ENCODE measurements at places on chromosomes 13 and 19.

DNA sequence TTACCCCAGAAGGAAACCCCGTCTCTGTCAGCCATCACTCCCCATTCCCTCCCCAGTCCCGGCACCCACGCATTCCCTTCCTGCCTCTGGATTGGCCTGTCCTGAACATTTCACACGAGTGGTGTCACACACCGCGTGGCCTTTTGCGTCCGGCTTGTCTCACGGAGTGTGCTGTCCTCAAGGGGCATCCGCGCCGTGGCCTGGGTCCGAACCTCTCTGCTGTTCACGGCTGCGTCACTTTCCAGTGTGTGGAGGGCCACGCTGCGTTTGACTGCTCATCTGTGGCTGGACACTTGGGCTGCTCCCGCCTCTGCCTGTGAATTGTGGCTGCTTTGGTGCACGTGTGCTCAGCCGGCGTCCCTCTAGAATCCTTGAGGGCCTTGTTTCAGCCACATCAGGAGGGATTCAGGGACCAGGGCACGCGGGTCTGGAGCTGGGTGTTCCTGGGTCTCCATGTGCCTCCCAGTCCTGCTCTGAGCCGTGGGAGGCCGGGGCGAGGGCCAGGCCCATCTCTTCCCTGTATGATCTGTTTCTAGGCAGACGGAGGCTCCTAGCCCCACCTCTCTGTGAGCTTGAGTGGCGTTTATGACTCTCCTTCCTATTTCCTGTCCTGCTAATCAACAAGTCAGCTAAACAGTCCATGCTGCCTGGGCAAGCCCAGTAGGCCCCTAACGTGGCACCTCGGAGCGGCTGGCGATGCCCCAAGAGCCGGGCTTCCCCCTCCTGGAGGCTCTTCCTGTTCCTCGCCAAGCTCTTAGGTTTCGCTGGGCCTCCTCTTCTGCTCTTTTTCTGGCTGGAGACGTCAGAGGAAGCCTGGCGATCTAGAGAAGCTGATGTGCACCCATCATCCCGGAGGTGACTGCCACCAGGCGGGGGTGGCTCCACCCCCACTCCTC is 8.1 kb downstream of the STK11 start:
- DNase-seq: no peak

DNA sequence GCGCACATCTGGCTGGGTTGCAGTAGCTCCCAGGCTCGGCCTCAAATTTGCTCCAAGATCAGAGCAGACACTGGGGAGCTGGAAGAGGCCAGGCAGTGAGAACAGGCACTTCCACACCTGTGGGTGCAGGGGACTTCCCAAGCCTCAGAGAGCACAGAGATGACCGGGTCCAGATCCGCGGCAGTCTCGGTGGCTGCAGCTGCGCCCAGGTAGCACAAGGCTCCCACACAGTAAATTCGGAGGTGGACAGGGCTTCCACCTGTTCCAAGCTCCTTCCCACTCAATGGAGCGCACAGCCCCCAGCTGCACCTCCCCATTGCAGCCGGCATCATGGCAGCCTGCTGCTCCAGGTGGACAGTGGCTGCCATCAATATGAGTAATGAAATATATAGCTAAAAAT is 1417.4 kb upstream of the SLC10A2 start:
- DNase-seq: no peak

GRCh38 chr13:42895776-42896175 is 96.3 kb downstream of the EPSTI1 start:
- no peak for DNase-seq

DNA sequence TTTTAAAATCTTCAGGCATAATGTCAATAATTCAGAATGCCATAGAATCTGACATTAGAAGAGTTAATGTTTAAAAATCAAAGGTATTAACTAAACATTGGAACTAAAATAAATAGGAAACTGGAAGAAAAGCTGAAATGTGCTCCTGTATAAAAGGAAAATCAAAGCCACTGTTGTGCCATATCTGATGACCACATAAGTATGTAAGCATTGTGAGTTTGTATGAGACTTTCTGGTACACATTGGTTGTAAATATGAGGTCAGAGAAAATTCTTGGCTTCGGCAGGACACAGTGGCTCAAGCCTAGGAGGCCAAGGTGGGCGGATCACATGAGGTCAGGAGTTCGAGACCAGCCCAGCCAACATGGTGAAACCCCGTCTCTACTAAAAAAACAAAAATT is 48.3 kb upstream of the INTS6 start:
- no peak for DNase-seq

DNA sequence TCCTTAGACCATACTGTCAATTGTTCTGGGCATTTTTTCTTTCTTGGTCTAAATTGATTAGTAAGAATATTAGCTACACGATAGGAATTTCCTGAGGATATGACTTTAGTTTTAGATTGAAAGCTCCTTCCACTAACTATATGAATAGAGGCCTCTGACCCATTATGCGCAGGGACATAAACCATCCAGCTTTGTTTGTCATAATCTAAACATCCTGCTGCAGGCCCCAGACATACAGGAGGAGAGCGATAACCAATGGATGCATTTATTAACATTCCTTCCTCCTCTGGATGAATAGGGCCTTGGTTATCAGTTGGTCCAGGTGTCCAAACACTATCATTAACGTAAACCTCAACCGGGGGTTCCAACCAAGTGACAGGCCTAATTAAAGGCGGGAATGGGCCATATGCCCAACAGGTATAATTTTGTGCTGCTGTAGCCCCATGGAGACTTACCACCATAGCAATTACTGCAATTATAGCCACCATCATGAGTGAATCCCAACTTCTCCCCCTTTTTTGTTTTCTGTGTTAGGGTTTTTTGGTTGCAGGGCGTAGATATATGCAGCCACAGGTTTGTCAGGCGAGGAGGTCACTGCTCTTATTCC is 32.6 kb downstream of the CLEC4M start:
- DNase-seq: no peak

DNA sequence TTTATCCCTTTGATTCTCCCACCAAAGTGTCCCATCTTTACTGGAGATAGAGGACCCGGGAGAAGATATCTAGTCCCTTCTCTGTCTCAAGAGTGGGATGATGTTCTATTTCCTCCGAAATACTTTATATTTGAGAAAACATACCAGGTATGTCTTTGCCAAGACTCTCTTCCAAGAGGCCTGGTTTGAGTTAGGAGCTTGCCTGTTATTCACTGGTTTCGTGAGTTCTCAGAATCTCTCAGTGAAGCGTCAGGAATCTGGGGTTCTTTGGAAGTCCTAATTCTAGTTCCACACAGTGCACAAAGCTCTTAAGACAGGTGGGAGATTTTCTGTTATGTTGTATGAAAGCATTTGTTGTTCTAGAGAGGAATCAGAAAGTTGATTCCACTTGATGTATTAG is 182.0 kb downstream of the DNAJC15 start:
- no peak for DNase-seq

DNA sequence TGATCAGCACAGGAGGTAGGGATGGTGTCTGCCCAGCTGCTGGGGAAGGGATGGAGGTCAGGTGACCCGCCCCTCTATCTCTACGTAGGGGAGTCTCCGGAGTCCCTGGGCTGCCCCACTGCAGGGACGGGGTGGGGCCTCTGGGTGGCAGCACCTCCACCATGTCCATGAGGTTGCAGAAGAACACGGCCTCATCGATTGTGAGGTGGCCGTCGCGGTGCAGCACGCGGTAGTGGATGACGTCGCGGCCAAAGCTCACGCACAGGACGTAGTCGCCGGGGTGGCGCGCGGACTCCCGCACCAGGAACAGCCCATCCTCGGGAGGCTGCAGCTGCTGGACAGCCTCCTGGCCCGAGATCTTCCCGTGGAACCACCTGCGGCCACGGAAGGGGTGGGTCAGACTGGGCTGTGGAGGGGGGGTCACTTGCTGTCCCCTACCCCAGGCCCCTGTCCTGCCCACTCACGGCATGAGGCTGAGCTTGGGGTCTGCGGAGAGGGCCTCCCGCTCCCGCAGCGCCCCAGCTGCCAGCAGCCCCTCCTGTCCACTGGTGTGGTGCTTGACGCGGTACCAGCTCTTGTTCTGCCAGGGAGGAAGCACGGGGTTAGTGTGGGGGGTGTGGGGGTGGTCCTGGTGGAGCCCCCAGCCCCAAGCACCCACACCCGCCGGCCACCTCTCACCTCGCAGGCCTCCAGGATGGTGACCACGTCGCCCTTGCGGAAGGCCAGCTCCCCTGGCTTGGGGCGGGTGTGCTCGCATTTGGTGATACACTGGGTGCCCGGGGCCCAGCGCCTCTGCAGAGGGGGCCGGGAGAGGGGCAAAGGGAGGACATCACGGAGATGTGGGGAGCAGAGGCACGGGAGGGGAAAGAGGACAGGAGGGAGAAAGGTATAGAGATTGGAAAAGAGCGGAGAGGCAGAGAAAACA is 2.3 kb downstream of the MATK start:
- DNase-seq: no peak

DNA sequence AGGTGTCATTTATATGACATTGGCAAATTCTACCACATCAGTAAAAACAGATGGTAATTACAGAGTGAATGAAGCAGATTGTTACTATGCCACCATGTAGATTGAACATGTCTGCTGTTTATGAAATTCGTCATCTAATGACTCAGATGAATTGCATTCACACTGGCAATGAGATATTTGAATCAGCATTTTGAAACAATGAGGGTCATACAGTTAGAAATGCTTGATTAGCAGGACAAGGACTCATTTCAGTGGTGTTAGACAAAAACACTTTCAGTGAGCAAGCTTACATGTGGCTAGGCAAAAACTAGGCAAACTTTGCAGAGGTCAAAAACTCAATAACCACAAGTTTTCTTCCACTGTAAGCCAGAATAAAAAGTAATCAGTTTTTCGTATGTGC is 1165.0 kb downstream of the SLITRK1 start:
- no peak for DNase-seq

- DNase-seq: no peak
These were observed 85.3 kb upstream of the MYCBP2 start for GRCh38 chr13:77412116-77412635.

DNA sequence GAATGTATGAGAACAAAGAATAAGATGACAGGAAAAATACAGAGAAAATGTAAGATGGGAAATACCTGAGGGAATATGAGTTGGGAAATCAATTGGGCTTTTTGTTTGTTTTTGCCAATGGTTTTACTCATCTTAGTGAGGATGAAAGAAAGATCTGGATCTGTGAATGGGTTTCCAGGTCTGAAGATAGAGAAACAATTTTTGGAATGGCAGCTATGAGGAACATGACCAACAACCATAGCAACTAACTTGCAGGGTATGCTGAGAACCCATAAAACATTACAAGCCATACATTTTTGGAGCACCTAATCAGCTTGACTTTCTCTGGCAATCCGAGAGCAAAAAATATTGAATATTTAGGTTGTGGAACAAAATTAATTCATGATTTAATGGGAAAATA is 290.0 kb downstream of the KCTD12 start:
- no peak for DNase-seq

DNA sequence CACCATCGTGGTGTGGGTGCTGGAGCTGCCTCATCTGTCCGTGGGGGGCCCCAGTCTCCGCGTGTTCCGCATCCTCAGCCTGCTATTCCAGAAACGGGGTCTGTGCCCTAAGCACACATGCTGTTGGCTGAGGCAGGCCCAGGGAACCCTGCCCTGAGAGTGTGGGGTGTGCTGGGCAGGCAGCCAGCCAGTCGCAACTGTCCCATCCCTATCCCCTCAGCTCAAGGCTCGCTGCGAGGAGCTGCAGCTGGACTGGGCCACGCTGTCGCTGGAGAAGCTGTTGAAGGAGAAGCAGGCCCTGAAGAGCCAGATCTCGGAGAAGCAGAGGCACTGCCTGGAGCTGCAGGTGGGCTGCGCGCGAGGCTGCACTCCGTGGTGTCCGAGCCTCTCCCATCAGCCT is 21.9 kb downstream of the PLEKHJ1 start:
- DNase-seq: no peak

DNA sequence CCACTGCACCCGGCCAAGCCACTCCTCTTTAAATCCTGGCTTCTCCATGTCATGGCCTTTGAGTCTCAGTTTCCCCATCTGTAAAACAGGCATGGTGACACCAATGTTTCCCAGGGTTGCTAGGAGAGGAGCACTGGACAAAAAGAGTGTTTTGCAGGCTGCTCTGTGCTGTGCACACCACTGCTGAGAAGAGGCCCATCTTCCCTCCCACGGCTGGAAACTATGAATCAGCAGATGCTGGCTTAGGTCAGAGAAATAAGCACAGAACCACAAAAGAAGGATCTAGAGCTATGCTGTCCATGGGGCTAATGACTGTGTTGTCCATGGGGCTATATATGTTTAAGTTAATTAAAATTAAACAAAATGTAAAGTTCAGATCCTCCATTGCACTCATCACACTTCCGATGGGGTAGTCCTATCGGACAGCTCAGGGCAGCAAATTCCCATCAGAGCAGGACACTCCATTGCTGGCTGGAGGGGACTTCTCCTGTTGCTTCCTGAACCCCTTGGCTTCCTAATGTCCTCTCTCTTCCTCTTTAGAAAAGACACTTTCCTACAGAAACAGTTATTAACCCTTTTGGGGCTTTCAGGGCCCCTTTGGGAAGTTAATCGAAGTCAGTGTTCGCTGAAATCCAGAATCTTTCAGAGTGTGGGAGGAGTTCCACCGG is 37.1 kb downstream of the TSHZ3 start:
- DNase-seq: no peak

- no peak for DNase-seq
These were observed 9.9 kb downstream of the TPP2 start for GRCh38 chr13:102606537-102607309.

DNA sequence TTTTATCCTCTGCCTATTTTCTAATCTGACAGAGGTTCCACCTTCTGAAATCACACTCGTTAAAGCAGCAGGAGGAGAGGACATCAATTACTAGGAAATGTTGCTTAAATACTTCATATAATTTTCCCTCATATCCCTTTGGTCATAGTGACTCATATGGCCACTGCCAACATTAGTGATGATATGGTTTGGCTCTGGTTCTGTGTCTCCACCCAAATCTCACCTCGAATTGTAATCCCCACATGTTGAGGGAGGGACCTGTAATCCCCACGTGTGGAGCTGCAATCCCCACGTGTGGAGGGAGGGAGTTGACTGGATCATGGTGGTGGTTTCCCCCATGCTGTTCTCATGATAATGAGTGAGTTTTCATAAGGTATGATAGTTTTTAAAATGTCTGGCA is 618.4 kb upstream of the SLITRK5 start:
- DNase-seq: no peak

- DNase-seq: peak; percentile 22
These were observed 83.1 kb downstream of the AKAP11 start for GRCh38 chr13:42355092-42355485.

DNA sequence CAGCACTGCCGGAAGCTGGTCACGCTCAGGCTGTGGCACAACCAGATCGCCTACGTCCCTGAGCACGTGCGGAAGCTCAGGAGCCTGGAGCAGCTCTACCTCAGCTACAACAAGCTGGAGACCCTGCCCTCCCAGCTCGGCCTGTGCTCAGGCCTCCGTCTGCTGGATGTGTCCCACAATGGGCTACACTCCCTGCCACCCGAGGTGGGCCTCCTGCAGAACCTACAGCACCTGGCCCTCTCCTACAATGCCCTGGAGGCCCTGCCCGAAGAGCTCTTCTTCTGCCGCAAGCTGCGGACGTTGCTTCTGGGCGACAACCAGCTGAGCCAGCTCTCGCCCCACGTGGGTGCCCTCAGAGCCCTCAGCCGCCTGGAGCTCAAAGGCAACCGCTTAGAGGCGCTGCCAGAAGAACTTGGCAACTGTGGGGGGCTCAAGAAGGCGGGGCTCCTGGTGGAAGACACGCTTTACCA is 3.2 kb upstream of the MAP2K7 start:
- DNase-seq: no peak

GRCh38 chr13:113731192-113732175 is 27.5 kb upstream of the TMEM255B start:
- no peak for DNase-seq

- DNase-seq: no peak
These were observed 5.9 kb downstream of the CEACAM19 start for GRCh38 chr19:44677019-44677811.

GRCh38 chr13:78238911-78239310 is 320.3 kb upstream of the EDNRB start:
- no peak for DNase-seq

GRCh38 chr19:40228346-40228745 is 1.9 kb upstream of the CCNP start:
- no peak for DNase-seq

Measured in activated CD8-positive, alpha-beta memory T cell treated with anti-CD3 and anti-CD28 coated beads for 1 hour (primary cell).